ENCODE measurements at places on chromosomes 5 and 9.

DNA sequence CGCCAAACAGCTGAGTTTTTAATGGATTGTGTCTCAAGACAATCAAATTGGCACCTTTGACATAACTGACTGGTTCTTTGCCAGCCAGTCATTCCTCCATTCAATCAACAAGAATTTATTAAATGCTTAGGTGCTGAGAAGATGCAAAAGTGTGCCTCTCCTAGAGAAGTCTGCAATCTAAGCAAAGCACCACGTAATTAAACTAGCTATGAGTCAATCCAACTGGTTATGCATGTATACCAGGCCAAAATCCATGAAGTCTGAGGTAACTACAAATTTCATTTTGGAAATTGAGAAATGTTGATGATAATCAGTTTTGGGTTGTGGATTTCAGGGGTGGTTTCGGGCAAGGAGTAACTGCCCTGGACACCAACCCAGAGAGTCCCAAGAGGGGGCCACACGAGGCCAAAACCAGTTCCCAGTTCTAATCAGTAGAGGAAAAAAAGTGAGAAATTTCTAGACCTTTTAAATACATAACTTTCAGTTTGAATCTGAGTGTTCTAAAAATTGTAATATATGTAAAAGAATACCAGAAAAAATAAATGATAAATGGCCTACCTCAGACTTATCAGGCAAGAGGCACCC, 92.6 kb downstream of the EFNA5 start:
- DNase-seq: no peak

- no peak for DNase-seq
Observed at GRCh38 chr5:66856041-66856805, 260.0 kb downstream of the MAST4 start.

GRCh38 chr5:175617447-175617846, 40.4 kb upstream of the HRH2 start:
- DNase-seq: no peak

GRCh38 chr5:173498286-173498685, 118.2 kb downstream of the BOD1 start:
- no peak for DNase-seq

- no peak for DNase-seq
Observed at GRCh38 chr5:58484505-58484904, 6.7 kb upstream of the GAPT start.

DNA sequence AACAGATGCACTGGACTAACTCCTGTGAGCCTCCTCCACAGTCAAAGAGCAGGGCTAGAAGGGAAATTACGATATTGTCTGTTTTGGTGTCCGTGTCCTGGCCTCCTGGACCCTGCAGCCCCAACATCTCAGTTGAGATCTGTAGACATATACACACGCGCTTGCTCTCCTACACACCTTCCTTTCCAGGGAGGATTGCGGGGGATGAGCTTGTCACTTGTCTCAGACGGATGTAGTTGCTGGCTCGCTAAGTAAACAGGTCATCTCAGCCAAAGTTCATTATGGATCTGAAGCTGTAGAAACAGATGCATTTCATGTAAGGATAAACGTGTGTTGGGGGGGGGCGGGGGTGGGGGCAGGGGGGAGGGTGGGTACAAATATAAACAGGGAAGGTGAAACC, 549.3 kb downstream of the CCDC171 start:
- DNase-seq: no peak

DNA sequence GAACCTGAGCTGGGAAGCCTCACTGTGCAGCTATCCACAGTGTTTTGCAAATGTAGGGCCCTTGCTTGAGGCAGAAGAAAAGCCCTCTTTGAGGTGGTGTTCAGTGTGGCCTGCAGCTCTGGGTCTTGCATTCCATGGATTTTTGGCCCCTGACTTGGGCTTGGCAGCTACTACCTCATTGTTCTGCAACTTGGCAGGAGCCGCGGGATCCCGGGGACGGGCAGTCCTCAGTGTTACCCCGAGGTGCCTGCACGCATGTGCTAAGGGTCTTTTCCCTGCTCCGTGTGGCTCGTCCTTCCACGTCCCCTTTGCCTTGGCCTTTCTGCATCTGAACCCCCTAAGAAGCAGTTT, 39.8 kb downstream of the NEK6 start:
- DNase-seq: peak; percentile 73

DNA sequence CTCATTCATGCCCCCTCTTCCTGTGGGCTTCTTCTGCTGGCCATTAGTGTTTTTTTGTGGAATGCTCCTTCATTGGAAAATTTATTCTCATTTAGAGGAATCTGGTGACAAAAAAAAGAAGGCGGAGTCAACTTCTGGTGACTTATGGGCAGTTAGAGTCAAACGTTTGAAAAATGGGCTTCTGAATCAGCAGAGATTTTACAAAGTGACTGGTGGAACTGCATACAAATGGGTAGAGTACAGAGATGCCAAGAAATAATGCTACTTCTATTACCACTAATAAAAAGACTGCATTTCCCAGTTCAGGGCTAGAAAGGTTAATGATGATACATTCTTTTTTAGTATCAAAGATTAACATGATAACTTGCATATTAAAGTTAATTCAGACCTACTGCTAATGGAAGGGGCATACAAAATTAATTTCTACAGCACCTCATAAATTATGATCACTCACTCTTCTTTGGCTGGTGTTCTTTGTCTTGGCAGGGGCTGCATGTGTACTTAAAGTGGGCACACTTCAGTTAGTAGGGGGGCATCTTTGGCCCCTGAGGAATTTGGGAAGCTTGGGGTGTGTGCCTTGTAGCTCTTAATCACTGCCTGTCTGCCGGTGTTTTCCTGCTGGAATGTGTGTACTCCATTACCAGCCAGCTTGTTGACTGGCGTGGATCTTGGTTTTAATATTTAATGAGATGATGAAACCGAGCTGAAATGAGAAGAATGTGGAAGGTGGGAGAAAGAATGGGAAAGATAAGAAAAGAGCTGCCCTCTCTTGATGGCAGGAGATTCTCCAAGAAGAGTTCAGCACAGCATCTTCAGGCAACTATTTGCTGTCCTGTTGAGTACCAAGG, 148.9 kb downstream of the DOCK2 start:
- DNase-seq: no peak

- peak; percentile 60 for DNase-seq
Observed at GRCh38 chr9:111896942-111897600, 457 bp downstream of the UGCG start.

DNA sequence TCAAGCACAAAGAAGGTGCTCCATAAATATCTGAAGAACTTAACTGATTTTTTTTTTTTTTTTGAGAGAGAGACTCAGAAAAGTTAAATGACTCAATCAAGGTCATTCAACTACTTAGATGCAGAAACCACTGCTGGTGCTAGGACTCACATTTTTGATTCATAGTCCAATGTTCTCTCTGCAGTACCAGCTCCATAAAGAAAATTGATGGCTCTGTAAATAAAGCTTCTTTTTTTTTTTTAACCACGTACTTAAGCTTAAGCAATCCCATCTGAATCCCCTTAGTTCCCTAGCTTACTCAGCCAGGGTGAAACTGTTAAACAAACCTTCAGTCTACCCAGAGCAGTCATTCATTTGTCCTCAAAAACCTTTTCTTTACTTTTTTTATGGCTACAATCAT, 657.0 kb upstream of the WWC1 start:
- no peak for DNase-seq

GRCh38 chr5:32259033-32259432, 53.7 kb downstream of the MTMR12 start:
- DNase-seq: no peak

DNA sequence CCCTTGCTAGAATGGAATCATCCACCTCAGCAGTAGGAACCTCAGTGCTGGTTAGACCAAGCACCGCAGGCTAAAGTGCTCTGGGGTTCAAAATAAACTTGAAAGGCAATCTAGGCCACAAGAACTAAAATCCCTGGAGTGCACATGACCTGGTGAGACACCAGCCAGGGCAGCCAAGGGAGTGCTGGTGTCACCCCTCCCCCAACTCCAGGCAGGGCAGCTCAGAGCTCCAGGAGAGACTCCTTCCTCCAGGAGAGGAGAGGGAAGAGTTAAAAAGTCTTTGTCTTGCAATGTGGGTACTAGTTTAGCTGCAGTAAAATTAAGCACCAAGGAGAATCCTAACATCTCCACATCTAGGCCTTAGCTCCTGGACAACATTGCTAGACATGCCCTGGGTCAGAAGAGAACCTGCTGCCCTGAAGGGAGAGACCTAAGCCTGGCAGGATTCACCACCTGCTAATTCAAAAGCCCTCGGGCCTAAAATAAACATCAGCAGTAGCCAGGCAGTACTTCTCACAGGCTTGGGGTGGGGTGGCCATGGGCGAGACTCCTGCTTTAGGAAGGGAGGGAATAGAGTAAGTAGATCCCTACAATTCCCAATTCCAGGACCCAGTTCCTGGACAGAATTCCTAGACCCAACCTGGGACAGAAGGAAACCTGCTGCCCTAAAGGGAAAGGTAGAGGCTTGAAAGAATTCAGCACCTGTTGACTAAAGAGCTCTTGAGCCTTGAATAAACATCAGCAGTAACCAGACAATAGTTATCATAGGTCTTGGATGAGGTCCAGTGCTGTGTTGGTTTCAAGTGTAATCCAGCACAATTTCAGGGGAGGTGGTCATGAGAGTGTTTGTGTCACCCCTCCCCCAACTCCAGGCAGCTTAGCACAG, 25.8 kb downstream of the UGT3A2 start:
- no peak for DNase-seq

DNA sequence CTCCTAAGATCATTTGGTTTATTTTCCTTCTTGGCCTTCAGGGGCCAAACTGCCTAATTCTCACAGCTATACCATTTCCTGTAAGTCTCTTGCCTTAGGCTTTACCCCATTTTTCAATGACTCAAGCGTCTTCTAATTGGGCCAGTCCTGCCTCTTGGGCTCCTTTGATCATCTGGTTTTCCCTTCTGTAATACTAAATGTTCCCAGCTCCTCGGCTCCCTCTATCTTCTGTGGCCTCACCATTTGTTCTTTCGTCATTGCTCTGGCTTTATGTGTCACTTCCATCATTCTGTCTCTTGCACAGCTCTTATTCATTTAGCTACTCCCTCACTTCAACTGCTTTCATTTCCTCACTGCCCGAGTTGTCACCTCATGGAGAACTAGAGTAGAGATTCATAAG, 14.5 kb upstream of the SPINK7 start:
- no peak for DNase-seq

DNA sequence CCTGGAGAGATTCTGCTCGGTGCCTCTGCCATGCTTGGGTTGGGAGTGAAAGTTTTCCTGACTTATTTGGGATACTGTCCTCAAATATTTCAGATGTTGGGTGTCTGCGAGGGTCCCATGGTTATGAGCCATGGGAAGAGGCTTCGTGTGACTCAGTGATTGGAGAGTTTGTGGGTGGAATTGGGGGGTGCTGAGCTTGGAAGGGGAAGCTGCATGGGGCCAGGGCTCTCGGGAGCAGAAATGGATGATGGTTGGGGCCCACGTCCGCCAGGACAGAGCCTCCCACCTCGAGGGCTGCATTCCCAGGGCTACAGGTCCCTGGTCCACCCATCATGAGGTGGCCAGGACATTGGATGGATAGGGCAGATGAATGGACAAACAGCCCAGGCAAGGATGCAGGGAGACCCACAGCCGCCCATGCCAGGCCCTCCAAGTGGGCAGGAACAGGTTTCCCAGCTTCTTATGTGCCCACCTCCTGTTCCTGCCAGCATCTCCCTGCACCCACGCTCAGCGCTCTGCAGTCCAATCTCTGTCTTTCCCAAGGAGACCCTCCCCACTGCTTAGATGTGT, 5.5 kb downstream of the OBP2B start:
- DNase-seq: no peak

DNA sequence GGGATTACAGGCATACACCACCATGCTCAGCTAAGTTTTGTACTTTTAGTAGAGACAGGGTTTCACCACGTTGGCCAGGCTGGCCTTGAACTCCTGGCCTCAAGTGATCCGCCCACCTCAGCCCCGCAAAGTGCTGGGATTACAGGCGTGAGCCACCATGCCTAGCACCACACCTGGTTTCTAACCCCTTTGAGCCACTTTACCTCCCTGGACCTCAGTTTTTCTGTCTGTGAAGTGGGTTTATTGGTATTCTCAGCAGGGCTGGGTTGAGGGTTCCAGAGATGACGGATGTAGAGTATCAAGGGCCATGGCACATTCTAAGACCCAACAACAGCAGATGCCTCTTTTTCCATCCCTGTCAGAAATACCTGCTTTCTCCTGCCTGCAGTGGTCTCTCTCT, 38.6 kb downstream of the AMBP start:
- DNase-seq: no peak

DNA sequence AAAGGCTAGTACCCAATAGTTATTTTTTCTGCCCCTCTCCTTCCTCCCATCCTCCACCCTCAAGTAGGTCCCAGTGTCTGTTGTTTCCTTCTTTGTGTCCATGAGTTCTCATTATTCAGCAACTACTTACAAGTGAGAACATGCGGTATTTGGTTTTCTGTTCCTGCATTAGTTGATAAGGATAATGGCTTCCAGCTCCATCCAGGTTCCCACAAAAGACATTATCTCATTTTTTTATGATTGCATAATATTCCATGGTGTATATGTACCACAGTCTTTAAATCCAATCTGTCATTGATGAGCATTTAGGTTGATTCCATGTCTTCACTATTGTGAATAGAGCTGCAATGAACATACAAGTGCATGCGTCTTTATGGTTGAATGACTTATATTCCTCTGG, 128.3 kb upstream of the ANKRD55 start:
- no peak for DNase-seq

DNA sequence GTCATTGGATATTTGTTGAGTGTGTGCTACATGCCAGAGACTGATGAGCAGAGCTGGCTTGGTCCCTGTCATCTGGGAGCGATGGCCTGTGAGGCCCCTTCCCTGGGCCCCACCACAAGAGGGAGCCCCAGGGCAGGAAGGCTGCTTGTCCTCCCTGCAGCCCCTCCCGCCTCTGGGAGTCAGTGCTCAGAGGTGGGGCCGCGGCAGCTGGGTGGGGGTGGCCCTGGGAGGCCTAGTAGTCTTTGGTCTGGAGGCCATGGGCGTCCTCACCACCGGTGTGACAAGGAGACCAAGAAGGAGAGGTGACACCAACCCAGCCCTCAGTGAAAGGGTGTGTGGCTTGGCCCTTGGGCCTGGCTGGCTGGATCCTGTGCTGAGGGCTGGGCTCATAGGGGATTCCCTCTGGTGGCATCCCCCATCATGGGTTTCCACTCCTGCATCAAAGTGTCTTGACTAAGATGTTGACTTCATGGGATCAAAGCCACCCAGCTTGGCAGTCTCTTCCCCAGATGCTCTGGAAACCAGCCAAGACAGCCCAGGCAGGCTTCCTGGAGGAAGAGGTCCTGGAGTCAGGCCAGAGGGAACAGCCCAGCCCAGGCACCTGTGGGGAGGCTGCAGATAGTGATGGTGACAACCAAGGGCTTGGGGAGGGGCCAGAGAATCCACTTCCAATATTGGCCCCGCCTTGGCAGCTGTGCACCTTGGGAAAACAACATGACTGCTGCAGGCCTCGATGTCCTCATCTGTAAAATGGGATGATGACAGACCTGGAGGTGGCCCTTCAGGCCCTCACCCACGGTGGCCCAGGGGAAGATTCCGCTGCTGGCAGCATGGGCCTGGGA, 166.7 kb downstream of the GAPVD1 start:
- no peak for DNase-seq

GRCh38 chr9:22457448-22457847, 10.8 kb downstream of the DMRTA1 start:
- DNase-seq: no peak

DNA sequence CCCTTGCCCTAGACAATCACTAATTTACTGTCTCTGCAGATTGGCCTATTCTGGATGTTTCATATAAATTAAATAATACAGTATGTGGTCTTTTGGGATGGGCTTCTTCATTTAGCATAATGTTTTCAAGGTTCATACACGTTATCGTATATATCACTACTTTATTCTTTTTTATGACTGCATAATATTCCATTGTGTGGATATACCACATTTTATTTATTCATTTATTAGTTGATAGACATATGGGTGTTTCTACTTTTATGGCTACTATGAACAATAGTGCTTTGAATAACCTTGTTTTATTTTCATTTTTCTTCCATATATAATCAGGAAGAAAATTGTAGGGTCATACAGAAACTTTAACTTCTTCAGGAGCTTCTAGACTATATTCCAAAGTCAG, 108.5 kb upstream of the PAPPA start:
- DNase-seq: no peak
